HFFc6 (cell line): ENCODE measurements at places on chromosomes 3 and 15. TPM values are rescaled to one million over a fixed set of nuclear protein-coding genes. Genes with fewer than 3 reads are reported as not detected.
A peak's percentile ranks its signal among the peaks of the same experiment; 100 is the strongest.

ASB14 gene
- not detected in 3 replicates for total RNA-seq

IL17RD gene
- total RNA-seq: 0.03 to 0.13 TPM (median 0.05 TPM) in 3 replicates

DPPA2 gene
- total RNA-seq: not detected in 3 replicates

GRCh38 chr3:178545337-178545736 lies 9.1 kb downstream of the KCNMB2 start:
- DNase-seq: no peak
- no peak overlapping the region for H3K27ac ChIP-seq
- no peaks in the 10 kb centered on the region for H3K36me3 ChIP-seq
- no peaks in the 10 kb centered on the region for H3K4me1 ChIP-seq
- H3K27me3 ChIP-seq: no peaks in the 10 kb centered on the region

DNA sequence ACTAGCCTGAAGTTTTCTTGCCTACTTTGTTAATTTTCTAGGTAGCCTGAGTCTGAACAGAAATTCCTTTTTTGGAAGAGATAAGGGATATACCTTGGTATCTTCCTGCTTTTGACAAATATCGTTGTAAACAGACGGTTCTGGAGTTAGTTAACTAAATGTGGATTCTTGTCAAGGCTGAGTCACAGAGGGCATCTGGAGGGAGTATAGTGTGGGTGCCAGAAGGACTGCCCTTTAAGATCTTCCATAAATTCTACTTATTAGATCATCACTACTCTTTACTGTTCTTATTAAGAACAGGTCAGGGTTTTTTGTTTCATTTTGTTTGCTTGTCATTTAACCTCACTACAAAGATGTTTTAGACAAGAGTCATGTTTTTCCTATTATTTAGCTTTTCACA lies 125.3 kb upstream of the SKOR1 start:
- H3K27ac ChIP-seq: peak overlapping the region; percentile 60
- H3K4me3 ChIP-seq: peak overlapping the region; percentile 52
- H3K4me1 ChIP-seq: peaks cover 34% of the 10 kb centered on the region

GRCh38 chr3:187946981-187947380 lies 201.7 kb upstream of the BCL6 start:
- H3K27ac ChIP-seq: no peak overlapping the region
- peaks cover 3% of the 10 kb centered on the region for H3K27me3 ChIP-seq
- H3K4me3 ChIP-seq: no peak overlapping the region
- DNase-seq: no peak
- no peaks in the 10 kb centered on the region for H3K36me3 ChIP-seq

DNA sequence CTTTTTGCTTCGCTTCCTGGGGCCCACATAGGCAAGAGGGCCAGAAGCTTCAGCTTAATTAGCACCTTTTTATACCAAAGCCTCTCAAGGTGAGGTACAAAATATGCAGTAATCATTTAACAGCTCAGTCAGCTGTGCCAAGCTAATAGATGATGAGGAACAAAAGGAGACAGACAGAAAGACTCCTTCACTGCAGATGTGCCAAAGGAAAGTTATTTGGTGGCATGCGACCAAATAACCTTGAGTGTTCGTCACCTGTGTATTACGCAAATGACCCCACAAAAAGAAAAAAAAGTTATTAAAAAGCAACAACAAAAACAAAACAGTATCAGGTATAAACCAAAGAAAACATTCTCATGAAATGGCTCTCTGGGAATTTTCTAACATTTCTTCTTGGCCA lies 325.8 kb upstream of the IGF1R start:
- H3K27ac ChIP-seq: no peak overlapping the region
- H3K27me3 ChIP-seq: no peaks in the 10 kb centered on the region; the same call in 1 of the 2 replicates
- H3K4me1 ChIP-seq: no peaks in the 10 kb centered on the region
- DNase-seq: no peak

DNA sequence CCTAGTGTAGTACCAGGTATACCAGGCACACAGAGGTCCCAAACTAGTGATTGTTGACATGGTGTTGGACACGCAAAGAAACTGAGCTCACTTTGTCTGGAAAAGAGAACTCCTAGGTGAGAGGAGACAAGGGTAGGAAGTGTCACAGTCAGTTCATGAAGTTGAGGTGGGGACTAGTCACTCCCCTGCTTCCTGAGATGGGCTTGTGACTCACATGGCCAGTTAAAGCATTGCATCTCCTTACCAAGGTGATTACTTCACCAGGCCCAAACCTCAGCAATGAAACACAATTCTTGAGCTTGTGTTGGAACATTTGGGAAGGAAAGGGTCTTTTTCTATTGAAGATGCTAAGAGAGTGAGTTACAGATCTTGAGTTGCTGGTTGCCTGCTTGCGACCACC lies 49.2 kb upstream of the RAD18 start:
- no peak for DNase-seq
- H3K36me3 ChIP-seq: no peaks in the 10 kb centered on the region
- no peak overlapping the region for H3K4me3 ChIP-seq
- H3K27ac ChIP-seq: no peak overlapping the region
